ENCODE measurements at places on chromosomes 12 and 14.

DNA sequence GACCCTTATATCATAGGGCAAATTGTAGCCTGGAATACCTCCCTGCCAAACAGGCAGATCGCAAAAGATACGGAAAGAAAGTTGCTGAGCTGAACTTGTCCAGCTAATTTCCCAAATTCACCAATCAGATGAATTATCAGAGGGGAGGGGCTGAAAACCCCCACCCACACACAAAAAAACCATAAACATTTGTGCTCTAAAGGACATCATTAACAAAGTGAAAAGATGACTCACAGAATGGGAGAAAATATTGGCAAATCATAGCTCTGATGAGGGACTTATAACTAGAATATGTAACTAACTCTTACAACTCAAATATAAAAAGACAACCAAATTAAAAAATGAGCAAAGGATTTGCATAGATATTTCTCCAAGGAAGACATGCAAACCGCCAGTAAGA lies 36.3 kb downstream of the PTHLH start:
- no peak for DNase-seq

- no peak for DNase-seq
Observed at GRCh38 chr12:5923043-5923605, 21.9 kb downstream of the ANO2 start.

DNA sequence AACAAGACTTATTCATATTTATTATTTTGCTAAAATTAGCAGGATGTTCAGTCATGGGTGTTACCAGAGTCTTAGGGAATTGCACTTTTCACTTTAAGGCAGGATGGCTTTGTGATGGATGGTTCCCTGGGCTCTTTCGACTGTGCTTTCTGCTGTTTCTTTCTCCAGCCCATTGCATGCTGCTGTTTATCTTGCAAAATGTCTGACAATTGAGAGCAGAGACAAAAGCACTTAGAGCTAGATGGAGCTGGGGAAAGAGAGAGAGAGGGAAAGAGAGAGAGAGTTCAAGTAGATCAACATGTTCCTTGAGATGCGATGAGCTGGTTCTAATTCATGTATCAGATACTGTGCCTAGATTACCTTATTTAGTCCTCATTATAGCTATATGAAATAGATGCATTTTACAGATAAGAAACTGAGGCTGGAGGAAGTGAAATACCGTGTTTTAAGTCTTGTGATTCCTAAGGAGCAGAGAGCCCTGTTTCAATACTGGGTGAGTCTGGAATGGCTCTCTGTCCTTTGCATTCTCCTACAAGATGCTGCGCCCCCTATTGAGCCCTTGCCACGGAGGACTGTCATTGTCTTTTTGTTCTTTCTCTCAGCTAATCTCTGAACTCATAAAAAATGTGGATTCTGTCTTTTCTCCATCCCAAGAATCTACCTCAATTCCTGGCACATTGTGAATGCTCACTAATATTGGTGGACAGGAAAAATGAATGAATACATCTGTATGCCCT lies 227.9 kb downstream of the ALG10B start:
- no peak for DNase-seq

- no peak for DNase-seq
Observed at GRCh38 chr12:43169115-43169681, 382.8 kb downstream of the ADAMTS20 start.

- no peak for DNase-seq
Observed at GRCh38 chr14:70707138-70708038, 65.7 kb downstream of the TTC9 start.

DNA sequence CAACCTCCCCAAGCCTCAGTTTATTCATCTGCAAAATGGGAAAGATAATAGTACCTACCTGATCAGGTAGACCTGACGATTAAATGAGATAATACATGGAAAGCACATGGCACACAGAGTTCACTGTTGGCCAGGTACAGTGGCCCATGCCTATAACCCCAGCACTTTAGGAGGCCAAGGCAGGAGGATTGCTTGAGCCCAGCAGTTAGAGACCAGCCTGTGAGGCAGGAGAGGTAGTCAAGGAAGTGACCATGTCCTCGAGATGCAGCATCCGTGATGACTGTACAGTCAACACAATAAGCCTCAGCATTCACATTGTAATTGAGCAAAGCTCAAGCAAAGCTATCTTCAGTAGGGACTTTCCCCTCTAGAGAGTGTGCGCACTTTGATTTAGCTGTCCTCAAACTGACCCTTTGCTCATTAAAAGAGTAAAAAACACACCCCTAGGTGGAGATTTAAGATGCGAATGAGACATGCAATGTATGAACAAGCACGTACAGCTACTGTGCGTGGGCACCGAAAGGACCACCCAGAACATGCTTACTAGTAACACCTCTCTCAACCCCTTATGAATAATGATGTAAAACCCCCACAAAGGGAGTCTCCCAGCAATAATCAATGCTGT lies 9.9 kb downstream of the ISCU start:
- no peak for DNase-seq

DNA sequence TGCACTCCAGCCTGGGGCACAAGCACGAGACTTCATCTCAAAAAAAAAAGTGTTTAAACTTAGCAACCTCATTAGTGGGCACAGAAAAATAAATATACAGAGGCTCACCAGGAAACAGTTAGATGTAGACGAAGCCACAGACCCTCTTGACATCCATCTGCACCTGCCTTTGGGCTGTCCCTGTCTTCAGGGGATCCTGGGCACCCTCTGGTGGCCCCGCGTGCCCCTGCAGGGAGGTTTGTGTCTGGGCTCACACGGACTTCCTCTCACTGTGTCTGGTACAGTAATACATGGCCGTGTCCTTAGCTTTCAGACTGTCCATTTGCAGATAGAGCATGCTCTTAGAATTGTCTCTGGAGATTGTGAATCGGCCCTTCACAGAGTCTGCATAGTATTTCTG lies 916.5 kb downstream of the TMEM121 start:
- DNase-seq, result no peak

Data from iPS DF 19.7 (cell line).